ENCODE measurements at places on chromosomes 6 and 20.

- DNase-seq, result no peak
Measured at GRCh38 chr6:37943436-37944058, 124.0 kb downstream of the ZFAND3 start.

DNA sequence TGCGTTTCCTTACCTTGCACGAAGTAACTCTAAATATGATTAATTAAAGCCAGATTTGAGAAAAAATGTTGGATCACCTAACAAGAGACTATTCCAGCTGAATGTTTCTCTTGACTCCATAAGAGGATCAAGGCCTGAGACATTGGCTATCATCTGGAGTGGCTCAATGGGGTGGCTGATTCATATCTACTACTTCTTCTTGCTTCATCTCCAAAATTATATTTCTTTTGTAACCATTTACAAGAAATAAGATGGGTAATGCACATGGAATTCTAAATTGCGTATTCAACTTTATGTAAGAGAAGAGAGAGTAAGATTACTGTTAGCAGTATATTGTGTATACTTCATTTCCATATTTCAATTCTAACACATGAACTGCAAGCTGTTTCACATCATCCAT, 819.0 kb upstream of the EYS start:
- DNase-seq, result peak; percentile 7

- DNase-seq, result peak; percentile 47
Measured at GRCh38 chr20:33846291-33846935, 35.3 kb downstream of the CHMP4B start.

DNA sequence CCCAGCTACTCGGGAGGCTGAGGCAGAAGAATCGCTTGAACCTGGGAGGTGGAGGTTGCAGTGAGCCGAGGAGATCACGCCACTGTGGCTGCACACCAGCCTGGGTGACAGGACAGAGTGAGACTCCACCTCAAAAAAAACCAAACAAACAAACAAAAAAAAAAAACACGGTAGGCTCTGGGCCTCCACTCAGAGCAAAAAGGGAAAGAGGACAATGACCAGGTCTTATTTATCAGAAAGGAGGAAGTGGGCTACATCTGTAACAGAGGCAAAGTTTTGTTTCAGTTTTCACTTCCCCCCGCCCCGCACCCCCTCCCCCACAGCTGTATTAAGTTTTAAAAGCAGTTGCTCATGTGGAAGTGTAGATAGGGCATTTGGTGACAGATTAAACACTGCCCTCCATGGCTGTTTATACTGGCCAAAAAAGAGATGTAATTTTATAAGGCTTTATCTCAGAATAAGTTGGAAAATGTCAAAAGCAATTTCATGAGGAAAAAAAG, 114.6 kb downstream of the RCAN2 start:
- no peak for DNase-seq

DNA sequence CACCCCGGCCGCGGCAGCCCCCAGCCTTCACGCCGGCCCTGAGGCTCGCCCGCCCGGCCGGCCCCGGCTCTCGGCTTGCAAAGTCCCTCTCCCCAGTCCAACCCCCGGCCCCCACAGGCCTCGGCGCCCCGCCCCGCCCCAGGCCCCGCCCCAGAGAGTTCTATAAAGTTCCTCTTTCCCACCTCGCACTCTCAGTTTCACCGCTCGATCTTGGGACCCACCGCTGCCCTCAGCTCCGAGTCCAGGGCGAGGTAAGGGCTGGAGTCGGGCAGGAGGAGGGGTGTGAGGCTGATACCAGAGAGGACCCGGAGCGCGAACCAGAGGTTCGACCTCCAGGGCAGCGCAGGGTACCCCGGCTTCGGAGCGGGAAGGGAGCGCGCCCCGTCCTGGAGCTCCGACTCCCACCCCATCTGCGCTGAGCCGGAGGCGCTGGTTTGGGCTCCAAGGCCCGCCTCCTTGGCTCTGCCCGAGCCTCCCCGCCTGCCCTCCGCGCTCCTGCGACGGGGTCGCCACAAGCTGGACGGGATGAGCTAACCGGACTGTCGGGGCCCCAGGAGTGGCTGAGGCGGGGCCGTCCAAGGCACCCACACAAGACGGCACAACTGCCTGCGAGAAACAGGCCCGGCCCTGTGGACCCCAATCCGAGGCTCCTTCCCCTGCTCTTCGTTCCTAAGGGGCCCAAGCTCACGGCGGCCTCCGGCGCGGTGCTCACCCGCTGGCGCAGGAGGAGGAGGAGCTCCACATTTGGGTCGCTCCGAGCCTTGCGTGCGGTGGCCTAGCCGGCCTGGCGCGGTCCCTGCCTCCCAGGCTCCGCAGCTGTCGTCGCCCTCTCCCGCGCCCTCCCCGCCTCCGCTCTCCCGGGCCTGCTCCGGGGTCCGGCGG, at the start of gene IRF4:
Gene IRF4 (plus strand): TSS at position 194 of the 882 bp plus-strand sequence. CDS start 1,401 bp downstream, outside the sequence.
- no peak for DNase-seq

DNA sequence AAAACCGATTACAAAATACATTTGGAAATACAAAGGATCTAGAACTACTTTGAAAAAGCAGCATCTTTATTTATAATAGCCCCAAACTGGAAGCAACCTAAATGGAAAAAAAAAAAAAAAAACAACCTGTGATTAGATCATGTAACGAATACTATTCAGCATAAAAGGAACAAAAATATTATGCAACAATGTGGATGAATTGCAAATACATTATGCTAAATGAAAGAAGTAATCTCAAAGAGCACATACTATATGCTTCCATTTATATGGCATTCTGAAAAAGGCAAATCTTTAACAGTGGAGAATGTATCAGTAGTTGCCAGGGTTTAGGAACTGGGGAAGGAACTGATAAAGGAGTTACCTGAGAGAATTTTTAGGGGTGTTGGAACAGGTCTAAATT, 28.9 kb downstream of the IRAK1BP1 start:
- DNase-seq, result no peak

GRCh38 chr6:106913676-106914280, 60.8 kb downstream of the CD24 start:
- no peak for DNase-seq

DNA sequence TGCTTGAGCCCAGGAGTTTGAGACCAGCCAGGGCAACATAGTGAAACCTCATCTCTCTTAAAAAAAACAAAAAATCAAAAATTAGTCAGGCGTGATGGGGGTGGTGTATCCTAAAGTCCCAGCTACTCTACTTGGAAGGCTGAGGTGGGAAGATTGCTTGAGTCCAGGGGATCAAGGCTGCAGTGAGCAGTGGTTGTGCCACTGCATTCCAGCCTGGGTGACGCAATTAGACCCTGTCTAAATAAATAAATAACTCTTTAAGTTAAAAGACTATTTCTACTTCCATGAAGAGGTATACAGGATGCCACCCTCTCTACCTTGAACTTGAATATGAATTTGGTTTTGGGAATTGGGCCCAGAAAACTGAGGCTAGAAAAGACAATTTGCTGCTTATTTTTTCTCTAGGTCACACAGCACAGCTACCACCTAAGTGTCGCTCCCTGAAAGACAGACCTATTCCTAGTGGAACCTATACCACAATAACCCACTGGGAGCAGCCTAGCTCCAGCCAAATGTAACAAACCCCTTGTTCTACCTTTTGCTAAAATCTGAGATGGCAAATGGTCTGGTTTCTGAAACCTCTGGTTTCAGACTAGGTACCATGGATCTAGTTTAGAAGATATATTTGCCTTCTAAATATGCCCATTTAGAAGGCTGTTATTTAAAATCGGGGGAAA, 35.2 kb downstream of the HMGCLL1 start:
- no peak for DNase-seq

DNA sequence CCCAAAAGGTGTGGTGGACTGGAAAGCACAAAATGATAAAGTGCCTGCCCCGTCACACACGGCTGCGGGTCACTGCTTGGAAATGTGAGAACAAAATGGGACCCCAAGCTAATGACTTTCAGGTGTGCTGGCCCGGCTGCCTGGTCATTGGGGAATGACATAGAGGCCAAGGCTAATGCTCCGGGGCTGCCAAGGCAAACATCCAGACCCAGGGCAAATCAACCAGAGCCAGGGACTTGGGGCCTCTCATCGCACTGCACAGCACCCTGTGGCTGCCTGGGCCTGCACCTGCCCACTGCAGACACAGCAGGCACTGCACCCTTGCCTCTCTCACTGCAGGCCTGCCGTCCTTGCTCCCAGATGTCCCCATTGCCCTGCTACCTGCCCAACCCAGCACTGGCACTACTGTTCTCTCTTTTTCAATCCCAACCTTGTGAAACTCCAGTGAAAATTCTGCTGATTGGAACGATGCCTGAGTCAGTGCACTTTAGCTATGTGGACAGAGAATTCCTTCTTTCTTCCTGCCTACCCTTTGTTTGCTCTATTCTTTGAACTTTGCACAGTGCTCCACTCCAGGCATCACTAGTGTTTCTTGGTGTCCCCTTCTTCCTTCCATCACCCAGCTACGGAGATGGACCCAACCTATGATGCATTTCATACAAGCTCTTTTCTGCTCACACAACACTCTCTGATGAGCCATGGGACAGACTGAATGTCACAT, 849.5 kb downstream of the MAFB start:
- no peak for DNase-seq

GRCh38 chr6:37696220-37696840, 1.4 kb downstream of the MDGA1 start:
- DNase-seq, result peak; percentile 63

GRCh38 chr6:162706232-162706631, 21.3 kb downstream of the PRKN start:
- no peak for DNase-seq

- no peak for DNase-seq
Measured at GRCh38 chr6:29465279-29465678, 8.3 kb downstream of the OR2H1 start.

DNA sequence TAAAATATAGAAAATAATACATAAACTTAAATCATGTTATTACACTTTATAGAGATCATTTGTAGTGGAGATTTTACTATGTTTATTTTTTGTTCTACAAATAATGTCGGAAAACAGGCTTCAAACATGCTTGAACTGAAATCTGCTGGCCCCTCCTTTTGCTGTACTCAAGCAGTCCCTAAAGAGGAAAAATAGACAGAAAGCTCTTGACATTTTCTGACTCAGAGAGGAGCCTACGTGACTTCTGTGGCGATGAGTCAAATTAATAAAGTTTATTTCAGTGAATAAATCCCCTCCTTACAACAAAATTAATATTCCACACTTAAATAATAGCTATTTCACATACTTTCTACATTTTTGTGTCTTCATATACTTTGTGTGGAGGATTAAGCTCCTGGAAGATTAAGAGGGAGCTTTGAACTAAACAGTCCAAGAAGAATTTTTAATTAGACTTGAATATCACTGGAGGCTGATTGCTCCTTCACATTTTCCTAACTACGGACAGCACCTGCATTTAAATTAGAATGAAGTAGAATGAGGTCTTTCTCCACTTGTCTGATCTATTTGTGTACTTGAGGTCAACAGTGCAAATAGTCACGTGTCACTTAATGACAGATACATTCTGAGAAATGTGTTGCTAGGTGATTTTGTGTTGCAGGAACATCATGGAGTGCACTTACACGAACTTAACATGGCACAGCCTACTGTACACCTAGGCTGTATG, 1.7 kb upstream of the TREM1 start:
- DNase-seq, result no peak

- DNase-seq, result no peak
Measured at GRCh38 chr20:7196481-7196880, 429.0 kb downstream of the BMP2 start.

- no peak for DNase-seq
Measured at GRCh38 chr6:161732594-161732993, 458.7 kb upstream of the AGPAT4 start.

DNA sequence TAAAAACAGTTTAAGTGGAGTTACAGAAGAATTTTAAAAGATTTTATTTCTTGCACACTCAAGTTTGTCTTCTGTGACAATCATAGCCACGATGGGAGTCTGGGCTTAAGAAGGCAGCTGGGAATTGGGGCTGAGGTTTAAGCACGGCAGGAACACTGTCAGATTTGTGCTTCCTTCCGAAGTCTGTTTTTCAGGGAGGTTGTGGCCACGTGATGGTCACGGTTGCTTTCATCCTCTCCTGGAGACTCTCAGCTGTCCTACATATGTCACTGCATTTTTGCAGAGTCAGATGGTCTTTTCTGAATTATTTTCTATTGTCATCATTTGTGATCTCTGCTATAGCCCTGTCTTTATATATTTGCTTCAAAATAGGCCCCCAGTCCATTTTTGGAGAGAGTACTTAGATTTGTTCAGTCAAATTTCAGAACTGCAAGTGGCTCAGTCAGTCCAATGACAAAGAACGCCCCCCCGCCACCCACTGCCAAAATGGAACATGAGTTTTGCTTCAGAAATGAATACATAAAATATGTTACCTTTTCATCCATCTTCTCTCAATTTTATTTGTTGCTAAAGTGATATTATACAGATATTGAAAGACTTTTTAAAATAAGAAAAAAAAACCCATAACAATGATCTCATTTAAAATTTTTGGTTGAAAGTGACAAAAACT, 111.8 kb upstream of the ZFP64 start:
- DNase-seq, result no peak

- DNase-seq, result no peak
Measured at GRCh38 chr6:72936766-72937559, 288.3 kb downstream of the KHDC1L start.

DNA sequence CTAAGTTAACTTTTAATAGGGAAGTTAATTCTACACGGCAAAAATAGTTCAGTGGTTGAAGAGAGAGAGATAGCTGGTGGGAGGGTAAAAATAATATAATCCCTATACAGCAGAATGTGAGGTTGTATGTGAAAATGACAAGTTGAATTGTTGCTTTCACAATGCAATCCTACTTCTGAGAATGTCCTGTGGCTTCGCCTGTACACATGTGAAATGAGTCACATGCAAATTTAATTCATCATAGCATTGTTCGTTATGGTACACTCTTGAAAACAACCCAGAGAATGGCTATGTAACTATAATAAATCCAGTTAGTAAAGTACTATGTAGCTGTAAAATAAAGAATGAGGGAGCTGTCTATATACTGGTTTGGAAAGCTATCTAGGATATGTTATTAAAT, 46.0 kb upstream of the HINT3 start:
- no peak for DNase-seq

DNA sequence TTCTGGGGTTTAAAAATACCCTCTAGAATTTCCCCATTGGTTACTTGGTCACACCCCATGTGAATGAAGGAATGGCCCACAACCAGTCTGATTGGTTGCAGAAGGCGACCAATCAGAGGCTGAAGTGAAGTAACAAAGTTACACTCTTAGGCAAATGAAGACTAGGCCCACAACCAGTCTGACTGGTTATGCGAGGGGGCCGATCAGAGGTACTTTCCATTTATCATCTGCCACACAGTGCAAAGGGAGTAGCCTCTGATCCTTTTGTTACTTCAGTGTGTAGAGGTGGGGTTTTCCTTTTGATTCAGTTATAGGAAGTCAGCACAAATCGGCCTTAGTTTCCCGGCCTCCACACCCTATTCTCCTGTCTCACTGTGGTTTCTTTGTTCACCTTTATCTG, 61.2 kb upstream of the SGK1 start:
- no peak for DNase-seq

GRCh38 chr6:87806099-87806498, 104.1 kb upstream of the AKIRIN2 start:
- DNase-seq, result no peak

GRCh38 chr6:165823609-165824326, 160.7 kb upstream of the PDE10A start:
- DNase-seq, result no peak

DNA sequence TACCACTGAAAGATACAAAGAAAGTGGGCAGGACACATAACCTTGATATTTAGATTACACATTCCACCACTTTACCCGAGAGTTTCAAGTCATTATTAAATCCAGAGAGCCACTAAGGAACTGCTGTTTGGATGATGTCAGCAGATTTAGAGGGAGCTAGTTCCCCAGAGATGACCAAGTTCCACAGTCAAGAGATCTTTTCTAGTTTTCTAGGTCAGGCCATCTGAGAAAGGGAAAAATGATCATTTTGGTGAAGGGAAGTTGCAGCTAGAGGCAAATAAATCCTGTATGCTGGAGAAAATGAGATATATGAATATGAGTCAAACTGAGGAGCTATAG, 147.8 kb downstream of the HS3ST5 start:
- no peak for DNase-seq
